Thyroid gland (tissue), 4 donors: ENCODE measurements at places on chromosomes 11 and 22. TPM values are rescaled to one million over a fixed set of nuclear protein-coding genes. Genes with fewer than 3 reads are reported as not detected.

DNA sequence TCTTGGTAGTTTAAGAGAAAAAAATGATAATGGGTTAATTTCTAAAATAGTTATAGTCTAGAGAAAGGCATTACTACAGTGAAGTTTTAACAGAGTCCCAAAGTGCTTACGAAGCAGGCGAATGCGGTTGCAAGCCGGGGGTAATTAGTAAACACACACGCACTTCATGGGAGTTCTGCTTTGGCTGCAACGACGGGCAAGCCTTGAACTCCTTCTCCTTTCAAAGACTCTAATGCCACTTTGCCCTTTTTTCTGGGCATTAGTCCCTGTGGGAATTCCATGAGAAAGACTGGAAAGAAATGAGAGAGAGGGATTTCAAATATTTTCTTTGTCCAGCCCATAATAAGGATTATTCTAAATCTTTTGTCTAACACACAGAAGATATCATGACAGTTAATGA lies 66.1 kb downstream of the TENM4 start:
- no peak for DNase-seq

- DNase-seq: no peak
These were observed 19.2 kb downstream of the SERPIND1 start for GRCh38 chr22:20792966-20793728.

DNA sequence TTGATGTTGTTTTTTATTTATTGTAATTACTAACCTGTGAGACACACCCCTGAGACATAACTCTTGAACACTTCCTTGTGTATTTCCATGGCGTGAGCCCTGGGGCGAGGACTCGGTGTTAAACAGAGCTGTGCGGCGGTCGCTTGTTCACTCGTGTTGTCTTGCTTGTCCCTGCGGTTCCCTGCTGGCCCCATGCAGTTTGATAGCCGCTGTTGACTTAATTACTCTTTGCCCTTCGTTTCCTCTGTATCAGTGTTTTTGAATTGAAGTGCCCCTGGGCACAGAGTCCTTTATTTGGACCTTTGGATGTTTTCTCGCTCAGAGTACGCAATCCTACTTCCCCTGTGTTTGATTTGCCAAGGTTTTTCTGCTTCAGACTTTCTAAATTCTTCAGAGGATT lies 52.7 kb downstream of the TBC1D22A start:
- no peak for DNase-seq

- DNase-seq: no peak
These were observed 9.9 kb upstream of the ACER3 start for GRCh38 chr11:76850815-76851214.

DNA sequence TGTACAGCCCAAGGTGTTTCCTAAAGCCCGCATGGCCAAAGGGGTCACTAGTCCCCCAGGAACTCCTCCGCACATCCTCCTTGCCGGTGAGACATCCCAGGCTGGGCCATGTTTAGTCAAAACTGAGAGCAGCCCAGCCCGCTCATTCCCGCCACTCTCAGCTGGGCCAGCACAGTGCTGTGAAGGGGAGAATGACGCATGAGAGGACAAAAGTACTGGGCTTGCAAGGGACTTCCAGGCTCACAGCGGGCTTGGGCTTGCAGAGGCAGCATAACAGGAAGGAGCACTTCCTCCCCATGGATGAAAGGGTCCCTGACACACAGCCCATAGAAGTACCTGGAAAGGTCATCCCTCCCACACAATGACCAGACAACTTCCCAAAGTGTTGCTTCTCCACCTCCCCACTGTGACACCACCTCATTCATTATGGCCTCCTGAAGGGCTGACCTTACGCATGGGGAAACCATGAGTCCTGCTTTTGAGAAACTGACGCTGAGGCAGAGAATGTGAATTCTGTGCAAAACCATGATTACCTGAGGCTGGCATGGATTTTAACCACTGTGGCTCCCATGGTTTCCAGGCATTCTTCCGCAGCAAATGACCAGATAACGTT lies 19.1 kb downstream of the ETS1 start:
- DNase-seq: no peak

DNA sequence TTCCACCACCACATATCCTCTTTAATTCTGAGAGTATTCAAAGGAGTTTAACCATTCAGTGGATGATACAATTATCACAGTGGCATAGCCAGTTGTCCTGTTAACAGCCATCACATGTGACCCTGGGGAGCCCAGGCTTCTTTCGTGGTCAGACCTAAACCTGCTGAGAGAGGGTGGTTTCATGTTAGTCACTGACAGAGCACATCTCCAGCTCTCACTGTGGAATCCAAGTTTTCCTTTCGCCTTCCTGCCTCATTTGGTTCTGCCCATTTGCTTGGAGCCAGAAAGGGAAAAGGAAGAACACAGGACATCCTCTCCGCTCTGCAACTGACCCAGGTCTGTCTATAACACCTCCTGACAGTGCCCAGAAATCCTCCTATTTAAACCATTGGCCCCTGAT lies 60.4 kb downstream of the MCHR1 start:
- no peak for DNase-seq

GRCh38 chr11:9831122-9831521 lies 167.2 kb downstream of the SWAP70 start:
- DNase-seq: no peak

DNA sequence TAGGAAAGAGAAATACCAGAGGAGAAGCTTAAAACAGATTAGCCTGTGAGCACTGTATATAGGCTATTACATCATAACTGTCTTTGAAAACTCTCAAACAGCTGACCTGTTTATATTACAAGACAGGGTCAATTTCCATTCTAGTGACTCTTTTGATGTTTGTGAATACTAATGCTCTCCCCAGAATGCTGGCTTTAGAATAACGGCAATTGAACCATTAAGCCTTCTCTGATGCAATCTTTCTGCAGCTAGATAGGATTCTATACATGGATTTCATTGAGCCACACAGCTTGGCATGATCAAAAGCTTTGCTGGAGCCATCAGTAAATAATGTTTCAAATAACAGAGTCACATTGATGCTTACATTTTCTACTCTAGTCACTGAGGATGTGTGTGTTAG lies 122.7 kb upstream of the FAT3 start:
- DNase-seq: no peak

Gene OR52E8
- not detected for total RNA-seq

GRCh38 chr22:49468487-49469198 lies 359.0 kb downstream of the BRD1 start:
- DNase-seq: no peak

- no peak for DNase-seq
These were observed 44.7 kb downstream of the ABTB2 start for GRCh38 chr11:34313099-34313517.

Gene APOL1
- 11.1 TPM for total RNA-seq

Gene SYNGR1
- total RNA-seq: 3.9 TPM

- DNase-seq: peak; percentile 79
These were observed 85.3 kb upstream of the SYT13 start for GRCh38 chr11:45371251-45372115.

DNA sequence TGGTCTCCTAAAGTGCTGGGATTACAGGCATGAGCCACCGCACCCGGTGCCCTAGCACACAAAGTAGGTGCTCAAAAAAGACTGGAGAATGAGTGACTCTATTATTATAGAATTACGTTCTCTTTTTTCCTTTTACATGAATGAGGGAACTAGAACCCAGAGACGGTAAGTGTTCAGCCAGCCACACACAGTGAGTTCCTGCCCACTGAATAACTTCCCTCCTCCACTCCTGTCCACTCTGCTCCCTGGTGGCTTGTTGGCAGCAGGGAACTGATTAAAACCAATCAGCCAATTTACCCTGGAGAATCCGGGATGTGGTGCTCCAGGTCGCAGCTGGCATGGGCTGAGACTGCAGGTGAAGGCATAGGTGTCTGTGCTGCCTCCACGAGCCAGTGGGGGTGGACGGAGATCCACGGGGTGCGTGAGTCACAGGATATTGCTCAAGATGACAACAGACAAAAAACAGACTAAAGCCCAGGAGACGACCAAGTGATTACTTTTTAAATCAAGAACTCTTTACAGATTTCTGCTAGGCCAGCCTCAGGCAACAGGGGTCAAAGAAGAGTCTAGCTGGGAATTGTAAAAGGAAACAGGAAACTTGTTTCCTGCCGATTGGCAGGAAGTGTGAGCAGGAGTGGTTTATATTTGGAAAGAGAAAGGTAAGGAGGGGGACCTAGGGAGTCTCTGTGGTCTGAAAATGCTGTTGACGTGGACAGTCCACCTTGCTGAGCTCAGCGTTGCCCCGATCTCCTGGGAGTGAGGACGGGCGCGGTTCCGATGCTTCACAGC lies 95.2 kb upstream of the TP53I11 start:
- peak; percentile 21 for DNase-seq

DNA sequence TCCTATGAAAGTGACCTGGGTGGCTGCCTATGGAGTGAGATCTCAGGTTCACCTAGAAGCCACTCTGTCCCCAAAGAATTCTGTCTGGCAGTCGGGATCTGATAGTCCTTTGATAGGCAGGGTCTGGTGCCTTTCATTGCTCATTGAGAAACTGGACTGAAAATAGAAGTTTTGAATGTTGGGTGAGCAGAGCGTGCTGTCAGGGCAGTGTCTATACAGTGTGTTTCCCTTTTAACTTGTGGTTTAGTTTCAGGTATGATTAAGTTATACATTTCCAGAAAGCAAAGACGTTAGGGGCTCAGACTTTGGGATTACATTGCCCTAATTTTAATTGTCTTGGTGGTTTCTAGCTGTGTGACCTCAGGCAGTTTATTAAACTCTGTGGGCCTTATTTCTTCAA lies 111.3 kb upstream of the PAX6 start:
- no peak for DNase-seq

DNA sequence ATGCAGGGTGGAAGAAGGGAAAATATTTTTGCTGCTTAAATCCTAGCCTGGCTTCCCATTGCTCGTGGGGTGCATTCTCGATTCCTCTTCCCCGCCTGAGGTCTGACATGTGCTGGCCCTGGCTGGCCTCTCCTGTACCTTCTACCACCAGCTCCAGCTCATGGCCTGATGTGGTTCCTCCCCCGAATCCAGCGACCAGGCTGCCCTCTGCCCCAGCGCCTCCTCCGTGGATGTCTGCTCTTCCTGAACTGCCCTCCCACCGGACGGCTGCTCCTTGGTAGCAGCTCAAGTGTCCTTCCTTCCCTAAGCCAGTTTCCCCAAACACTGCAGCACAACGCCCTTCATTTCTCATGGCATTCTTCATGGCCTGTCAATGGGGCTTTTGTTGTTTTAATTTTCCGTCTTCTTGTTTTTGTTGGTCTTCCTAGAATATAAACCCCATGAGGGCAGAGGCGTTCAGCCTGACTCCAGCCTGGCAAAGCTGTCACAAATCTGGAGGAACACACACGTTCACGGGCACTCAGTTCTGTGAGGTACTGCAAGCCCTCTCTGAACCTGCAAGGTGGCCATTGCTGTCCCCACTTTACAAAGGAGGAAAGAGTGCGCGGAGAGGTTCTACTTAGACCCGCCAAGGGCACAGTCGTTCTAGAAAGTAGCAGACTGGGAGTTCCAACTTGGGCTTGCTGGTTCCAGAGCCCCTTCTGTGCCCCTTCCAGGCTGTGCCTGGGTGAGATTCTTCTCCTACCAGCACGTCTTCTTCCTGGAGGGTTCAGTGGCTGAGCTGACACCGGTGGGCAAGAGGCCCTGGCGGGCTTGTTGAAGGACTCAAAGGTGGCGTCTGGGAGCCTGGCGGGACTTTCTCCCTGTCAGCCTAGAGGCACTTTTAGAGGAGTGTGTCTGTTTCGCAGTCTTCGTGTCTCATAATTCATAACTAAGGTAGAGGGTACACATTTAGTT lies 953 bp upstream of the LRP5 start:
- peak; percentile 55 for DNase-seq

- no peak for DNase-seq
These were observed 20.4 kb downstream of the FCHSD2 start for GRCh38 chr11:73121692-73122091.

DNA sequence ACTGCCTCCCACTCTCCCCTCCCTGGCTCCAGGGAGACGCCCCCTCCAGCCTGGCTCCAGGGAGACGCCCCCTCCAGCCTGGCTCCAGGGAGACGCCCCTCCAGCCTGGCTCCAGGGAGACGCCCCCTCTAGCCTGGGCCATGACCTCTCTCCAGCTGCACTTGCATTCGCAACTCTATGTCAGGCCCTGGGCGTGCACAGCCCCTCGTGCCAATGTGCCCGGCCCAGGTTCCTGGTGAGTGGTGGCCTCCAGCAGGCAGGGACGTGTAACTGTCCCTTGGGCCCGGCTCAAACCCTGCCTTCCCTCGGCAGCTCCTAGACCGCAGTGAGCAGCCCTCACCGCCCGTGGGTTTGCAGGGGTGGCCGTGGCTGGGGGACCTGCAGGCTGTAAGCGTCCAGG lies 6.9 kb downstream of the MUC6 start:
- no peak for DNase-seq

Gene HEPHL1
- total RNA-seq: not detected

DNA sequence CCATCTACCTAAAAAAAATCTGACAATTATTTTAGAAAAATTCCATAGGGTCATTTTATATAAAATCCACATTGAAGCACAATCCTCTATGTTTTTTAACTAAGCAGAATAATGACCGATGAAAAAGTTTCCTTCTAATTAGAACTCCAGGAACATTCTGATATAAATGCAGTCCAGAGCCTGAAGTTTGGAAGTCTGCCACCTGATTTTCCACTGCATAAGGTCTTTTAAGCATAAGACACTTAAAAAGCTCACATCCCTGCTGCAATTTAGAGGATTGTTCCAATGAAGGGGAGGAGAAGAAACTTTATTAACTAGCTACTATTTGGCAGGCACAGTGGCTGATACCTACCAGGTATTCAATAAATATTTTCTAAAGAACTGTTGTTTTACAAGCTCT lies 570.3 kb upstream of the ANO5 start:
- DNase-seq: peak; percentile 23

- DNase-seq: no peak
These were observed 296.2 kb downstream of the NTM start for GRCh38 chr11:131666617-131667016.

Gene CHADL
- total RNA-seq: 7.2 TPM

DNA sequence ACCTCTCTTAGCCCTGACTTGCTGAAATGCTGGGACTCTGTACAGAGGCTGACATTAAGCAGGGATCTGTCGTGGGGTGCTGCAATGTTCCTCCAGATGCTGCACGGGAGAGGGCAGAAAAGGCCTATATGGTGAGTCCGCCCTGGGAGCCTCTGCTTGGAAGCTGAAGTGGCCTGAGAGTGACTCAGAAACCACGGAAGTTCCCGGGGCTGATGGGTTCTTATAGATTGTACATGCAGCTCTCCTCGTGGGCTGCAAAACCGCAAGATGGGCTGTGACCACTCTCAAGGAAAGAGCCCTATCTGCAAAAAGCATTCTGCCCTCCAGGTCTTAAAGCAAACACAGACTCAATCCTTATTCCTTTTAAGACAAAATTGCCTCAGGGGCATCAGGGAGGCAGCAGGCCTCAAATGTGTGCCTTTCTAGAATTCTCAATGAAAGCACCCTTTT lies 5.8 kb upstream of the SLC43A3 start:
- no peak for DNase-seq

GRCh38 chr11:133911171-133911570 lies 45.6 kb downstream of the IGSF9B start:
- no peak for DNase-seq
